ENCODE measurements at places on chromosomes 2 and 18.

- no peak for DNase-seq
Measured at GRCh38 chr2:3666613-3666975, 8.6 kb downstream of the ALLC start.

- peak; percentile 44 for DNase-seq
Measured at GRCh38 chr2:133171393-133172004, 396.8 kb downstream of the NCKAP5 start.

- no peak for DNase-seq
Measured at GRCh38 chr2:191977754-191978153, 130.9 kb upstream of the CAVIN2 start.

GRCh38 chr2:238513346-238513745 is 86.6 kb downstream of the ASB1 start:
- DNase-seq: no peak

- peak; percentile 60 for DNase-seq
Measured at GRCh38 chr2:219160186-219161017, at the start of gene NHEJ1. NHEJ1 (minus strand) TSS chr2:219160815; CDS start chr2:219158362, 2,453 bp downstream.

GRCh38 chr2:68850524-68850923 is 20.7 kb downstream of the BMP10 start:
- DNase-seq: no peak

DNA sequence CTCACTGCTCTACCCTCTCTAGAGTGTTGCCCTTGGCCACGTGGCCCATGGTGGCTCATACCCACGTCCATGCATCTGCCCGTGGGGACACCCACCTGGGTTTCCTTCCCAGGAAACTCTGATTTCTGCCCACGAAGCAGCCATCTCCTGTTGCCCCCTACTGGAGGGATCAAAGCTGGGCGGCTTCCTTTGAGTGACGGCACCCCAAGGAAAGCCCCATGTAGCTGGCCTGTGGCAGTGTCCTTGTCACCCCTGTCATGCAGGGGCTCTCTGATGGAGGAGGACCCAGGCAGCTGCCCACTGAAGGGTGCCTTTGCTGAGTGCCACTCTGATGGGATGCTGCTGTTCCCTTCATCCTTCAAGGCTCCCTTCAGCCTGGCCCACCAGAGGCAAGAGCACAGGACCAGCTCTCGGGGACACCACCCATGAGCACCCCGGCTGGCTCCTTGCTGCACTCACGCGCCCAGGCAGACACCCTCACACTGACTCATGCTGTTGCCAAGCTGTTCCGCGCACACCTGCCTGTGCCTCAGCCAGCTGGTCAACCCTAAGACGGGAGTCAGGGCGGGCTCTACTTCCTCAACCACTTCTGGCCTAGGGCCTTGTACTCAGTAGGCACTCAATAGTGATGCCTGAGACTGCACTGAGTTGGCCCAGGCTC is 101.1 kb downstream of the CTIF start:
- DNase-seq: no peak

DNA sequence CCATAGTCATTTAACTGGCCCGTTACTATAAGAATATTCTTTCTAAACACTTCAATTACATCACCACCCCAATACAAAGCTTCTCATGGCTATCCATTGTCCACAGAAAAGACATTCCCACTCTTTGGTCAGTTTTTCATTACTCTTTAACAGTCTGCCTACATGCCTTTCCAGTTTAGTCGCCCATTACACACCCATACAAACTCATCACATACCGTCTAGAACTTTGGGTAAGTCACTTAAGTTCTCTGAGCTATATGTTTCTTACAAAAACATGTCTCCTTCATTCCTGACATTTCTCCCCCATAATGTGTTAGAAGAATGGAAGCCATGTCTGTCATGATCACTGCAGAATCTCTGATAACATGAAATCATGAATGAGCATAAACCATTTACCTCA is 108.2 kb upstream of the STK17B start:
- DNase-seq: no peak

- DNase-seq: no peak
Measured at GRCh38 chr18:22847392-22847791, 85.7 kb upstream of the RBBP8 start.

- no peak for DNase-seq
Measured at GRCh38 chr2:28088970-28089369, 198.4 kb downstream of the BABAM2 start.

- DNase-seq: no peak
Measured at GRCh38 chr2:53182601-53183000, 585.0 kb upstream of the CHAC2 start.

GRCh38 chr2:160015746-160016145 is 46.7 kb downstream of the PLA2R1 start:
- DNase-seq: no peak

DNA sequence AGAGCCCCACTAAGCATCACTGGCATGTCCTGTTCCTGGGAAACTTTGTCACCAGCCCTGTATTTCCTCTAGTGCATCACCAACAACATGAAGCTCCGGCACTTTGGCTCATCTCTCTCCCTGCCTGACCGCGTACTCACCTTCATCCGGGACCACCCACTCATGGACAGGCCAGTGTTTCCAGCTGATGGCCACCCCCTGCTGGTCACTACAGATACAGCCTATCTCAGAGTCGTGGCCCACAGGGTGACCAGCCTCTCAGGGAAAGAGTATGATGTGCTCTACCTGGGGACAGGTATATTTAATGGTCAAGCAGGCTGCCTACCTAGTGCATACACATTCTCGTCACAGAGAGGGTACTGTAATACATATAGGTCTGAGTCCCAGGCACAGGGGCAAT is 21.0 kb downstream of the SEMA4F start:
- DNase-seq: no peak

DNA sequence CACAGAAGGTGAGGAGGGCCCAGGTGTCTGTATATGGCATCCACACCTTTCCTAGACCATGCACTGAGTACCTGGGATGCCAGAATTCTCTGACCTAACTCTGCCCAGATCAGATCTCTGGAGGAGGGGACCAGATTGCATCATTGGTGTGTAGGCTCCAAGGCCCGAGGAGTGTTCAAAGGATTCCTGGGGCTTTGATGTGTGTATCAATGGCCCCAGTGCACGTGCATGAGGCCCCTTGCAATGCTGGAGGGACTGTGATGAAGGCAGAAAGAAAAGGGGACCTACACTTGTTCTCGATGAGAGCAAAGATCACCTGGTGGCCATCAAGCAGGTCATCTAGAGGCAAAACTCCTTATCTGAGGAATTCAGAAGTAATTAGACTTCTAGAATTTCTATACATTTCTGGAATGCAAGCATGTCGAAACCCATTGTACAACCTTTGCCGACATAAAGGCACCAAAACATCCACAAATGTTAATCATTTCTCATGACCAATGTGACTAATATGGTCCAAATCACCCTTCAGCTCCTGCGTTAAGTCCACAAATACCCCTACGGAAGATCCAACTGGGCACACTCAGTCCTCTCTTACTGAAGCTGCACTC is 123.5 kb downstream of the CHST9 start:
- no peak for DNase-seq

- DNase-seq: no peak
Measured at GRCh38 chr2:65834062-65834461, 401.7 kb upstream of the SPRED2 start.

DNA sequence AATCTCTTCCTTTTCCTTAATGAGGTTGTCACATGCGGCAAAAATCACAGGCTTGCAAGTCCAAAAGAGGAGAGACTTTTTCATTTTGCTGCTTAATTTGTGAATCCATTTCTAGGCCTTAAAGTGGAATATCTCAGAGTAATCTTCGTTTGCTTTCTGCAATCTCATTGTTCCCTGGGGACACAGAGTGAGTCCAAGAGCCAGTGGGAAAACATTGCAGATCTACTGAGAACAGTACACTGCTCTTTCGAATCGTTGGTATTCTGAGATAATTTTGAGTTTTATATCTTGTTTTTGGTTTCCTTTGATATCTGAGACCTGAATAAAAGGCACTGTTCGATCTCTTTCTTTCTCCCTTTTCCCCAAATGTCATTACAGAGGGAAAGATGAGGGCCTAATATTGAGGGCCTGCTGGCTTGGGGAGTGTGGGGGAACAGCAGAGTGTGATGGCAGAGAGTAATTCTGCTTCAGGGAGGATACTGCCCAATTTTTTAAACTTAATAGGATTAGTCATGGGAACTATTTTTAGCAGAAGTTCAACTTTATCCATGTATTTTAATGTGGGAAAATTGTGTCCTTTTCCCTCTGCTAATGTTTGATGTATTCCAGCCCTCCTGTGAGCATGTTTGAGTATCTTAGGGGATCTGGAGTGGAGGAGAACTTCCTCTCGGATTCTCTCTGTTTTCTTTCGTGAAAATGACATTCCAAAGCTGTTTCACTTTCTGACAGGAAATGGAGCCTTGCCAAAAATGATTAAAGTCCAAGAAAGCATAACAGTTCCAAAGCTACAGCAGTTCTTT is 418.2 kb upstream of the ZEB2 start:
- no peak for DNase-seq
